ENCODE measurements at places on chromosomes 4 and X. TPM values are rescaled to one million over a fixed set of nuclear protein-coding genes. Genes with fewer than 3 reads are reported as not detected.
A peak's percentile ranks its signal among the peaks of the same experiment; 100 is the strongest.

The DMRTC1 gene
- total RNA-seq: not detected

The FMR1NB gene
- not detected for total RNA-seq

The LAGE3 gene
- total RNA-seq: 104 TPM

The SHROOM4 gene
- total RNA-seq: 1.8 TPM

The F8A1 gene
- 35.4 TPM for total RNA-seq

The TBC1D8B gene
- total RNA-seq: 9.5 TPM

The FAM9B gene
- not detected for total RNA-seq

DNA sequence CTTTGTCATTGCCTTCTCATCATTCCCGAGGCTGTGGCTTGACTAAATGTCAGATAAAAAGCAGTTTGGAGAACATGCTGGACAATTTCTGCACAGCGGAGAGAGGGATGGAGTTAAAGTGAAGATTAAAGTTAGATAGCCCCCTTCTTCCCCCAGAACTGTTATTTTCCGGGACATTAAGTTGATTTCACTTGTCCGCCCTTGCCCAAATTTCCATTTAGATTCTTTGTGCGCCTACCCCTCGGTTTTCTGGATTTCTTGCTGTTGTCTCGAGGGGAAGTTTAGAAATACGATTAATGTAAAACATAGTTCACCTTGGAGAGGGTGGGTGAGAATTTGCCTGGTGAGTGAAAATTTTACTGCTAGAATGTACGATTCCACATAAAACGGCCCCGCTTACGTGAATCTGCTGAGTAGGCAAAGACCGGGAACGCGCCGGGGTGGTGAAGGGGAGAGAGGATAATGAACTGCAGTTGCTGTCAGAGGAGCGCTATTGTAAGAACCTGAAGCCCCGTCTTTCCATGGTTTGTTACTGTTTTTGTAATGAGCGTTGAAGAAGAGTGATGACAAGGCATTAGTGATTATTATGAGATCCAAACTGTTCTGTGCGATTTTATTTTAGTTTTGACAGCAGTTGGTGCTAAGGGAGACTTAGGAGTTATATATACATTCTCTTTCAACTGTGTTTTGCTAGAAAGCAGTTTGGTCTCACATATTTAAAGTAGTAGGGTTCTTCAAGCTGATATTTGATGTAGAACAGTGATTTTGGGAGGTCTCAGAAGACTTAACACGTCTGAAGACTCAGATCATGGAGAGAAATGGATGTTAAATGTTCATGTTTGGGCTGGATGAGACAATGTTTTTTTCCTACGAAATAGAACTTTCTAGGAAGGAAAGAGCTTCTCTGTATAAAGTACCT is 73.0 kb downstream of the AFF1 start:
- peak; percentile 54 for DNase-seq

DNA sequence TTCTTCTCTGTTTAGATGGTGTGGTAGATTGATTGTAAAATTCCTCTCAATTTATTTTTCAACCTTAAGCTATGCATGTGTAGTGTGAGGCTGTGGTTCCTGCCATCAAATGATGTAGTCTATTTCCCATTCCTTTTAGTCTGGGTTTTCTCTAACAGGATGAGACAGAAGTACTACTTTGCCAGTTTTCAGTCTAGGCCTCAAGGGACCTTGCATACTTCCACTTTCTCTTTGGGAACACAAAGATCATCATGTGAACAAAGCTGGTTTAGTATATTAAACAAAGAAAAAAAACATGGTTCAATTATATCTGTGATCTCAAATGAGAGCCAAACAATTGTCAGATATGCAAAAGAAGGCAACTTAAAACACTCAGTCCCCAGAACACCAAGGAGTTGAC is 1284.0 kb downstream of the RAPGEF2 start:
- no peak for DNase-seq

DNA sequence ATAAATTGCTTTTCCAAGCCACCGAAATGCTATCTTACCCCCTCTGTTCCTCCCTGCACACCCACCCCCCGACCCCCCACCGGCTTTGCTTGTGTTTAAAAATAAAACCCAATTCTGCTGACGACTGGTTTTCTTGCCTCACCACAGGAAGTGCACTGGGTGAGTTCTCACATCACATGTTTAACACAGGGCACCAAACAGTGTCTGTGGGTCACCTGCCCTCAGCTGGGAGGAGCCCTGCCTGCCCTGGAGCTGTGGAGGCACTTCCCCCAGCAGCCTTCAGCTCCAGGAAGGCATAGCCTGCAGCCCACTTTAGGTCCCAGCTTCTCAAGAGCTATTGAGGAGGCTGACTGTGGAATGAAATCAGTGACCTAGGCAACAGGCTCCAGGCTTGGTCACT is 8.8 kb downstream of the TMEM255A start:
- peak; percentile 73 for DNase-seq

- DNase-seq: no peak
Observed at GRCh38 chr4:155411546-155411945, 34.8 kb upstream of the MAP9 start.

- no peak for DNase-seq
Observed at GRCh38 chrX:3403748-3404147, 57.3 kb upstream of the MXRA5 start.

DNA sequence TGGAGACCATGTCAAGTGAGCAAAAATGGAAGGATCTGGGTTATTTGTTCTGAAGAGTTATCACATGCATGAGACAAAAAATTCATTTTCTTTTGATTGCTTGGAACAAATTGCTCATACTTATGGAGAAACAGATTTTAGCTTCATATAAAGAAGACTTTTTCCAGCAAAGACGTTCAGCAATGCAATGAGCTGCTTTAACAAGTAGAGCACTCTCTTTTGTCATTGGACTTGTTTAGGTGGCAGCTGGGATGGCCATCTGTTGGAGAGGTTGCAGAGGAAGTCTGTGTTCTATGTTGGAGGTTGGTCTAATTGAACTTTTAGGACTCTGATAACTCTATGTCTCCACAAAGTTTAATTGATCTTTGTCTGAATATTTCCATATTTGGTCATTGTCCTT is 19.9 kb upstream of the CEP135 start:
- no peak for DNase-seq

DNA sequence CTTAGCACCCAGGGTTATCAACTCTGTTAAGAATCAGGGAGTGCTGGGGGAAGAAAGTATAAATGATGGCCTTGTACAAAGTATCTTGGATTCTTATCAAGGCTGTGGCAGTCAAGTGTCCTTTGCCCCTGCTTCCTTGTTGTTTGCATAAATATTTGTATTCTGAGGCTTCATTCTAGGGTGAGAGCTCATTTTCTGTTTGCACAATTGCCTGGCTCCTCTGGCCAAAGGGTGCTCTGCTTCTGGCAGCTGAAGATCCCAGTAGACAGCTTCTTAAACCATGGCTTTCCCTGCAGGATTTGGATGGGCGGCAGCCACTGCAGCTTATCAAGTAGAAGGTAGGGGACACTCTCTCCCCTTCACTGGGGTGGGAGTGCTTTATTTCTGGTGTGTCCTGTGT is at the start of gene GBA3:
GBA3 (plus strand) TSS at position 202 of the 400 bp plus-strand sequence.
- DNase-seq: no peak

DNA sequence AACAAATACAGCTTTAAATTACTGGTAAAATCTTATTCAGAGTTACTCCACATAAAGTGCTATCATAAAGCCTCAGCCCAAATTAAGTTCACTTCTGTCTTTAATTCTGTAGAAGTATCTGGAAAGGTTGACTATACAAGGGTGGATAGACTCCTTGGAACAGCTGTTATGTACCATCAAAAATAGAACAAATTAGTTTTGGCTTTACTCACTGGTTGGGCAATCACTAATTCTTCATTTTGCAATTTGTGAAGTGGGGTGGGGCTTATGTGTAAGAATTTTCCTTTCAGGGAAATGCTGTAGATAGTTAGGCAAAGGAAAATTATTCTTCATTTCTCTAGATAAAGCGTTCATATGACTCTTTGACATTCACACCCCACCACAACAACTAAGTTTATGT is 7.8 kb downstream of the DIAPH2 start:
- DNase-seq: no peak

DNA sequence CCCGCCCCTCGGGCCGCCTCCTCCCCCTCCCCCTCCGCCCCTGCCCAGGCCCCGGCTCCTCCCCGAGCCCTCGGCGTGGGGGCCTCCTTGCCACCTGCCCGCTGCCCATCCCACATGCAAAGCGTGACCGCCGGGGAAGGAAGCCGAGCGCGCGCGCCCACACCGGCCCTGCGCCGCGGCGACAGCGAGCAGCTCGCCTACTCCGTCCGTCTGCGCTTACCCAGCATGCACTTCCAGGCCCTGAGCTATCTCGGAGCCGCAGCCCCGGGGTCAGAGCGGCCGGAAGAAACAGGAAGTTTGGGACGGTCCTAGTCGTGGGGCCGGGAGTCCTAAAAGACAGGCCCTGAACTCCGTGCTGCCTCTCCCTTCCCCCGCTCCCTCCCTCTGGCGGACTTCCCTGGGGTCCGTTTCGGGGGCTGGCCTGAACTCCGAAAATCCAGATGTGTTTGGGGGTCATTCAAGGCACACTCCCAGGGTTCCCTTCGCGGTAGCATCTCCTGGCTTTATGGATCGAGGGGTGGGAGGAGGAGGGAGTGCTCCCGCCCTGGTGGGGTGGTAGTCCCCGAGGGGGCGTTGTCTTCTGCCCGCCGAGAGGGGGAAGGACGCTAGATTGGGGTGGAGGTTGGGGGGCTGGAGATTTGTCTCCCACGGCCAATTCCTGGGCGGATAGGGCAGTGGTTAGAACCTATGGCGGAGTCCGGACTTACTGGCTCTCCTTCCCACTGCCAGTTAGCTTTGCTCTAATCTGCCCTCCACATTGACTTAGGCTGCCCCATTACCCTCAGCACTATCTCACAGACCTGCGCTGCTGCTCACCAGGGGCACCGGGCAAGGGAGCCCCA is 25.0 kb upstream of the BCORL1 start:
- DNase-seq: peak; percentile 71

DNA sequence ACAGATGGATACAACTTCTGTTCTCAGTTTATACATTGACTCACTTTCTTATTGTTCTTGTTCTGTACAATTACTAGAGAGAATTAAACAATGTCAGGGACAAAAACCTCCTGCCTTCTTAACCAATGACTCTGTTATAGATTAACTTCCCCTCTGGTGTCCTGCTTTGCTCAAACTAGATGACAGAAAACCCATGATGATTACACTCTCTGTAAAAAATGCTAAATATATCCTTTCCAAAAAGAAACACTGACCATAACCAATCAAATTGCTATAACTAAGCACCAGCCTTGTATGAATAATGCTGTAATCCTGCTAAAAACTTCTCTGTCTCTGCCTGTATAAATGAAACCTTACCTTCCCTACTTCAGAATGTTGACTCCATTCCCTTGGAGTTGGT is 29.8 kb upstream of the IL13RA2 start:
- no peak for DNase-seq

DNA sequence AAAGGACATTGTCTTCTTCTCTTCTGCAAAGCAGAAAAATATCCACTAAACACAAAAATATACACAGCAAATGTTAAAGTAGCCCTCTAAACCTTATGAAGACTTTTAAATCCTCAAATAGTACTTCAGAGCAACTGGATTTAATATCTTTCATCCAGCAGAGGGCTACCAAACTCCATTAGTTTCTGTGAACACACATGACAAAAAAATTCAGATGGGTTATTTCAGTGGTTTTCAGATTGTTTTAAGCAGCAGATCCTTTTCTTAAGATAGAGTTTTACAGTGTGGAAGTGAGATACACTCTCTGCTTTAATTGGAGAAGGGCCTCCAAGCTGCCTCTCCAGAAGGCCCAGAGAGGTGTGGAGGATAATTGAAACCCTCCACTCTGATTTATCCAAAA is 56.7 kb downstream of the ANK2 start:
- peak; percentile 30 for DNase-seq

- no peak for DNase-seq
Observed at GRCh38 chrX:72079607-72080006, 52.1 kb downstream of the RTL5 start.

DNA sequence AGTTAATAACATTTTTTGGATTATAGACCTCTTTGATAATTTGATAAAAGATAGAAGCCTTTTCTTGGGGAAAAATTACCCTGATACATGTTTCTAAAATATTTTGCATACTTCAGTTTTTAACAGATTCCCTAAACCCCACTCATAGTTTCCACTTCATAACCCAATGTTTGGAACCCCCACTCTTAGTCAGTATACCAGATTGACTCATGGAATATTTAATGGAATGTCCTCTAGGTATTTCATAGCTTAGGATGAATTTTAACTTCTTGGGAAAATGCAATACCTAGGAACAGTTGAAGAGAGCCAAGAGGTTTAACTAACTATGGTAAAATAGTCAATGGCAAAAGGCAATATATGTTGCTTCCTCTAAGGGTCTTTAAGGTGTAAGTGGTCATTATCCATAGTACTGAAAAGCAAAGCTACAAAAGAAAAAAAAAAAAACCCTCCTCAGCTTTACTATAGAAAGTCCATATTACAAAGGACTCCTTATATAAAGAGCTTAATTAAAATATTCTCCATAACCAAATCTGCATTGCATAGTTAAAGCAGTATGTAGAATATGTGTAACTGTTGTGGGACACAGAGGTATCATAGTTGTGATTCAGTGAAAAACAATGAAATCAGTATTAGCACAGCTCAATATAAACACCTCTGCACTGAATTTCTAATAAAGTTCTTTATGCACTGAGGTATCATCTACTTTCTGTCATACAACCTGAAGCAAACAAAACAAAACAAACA is 159.9 kb downstream of the PCDH7 start:
- no peak for DNase-seq

DNA sequence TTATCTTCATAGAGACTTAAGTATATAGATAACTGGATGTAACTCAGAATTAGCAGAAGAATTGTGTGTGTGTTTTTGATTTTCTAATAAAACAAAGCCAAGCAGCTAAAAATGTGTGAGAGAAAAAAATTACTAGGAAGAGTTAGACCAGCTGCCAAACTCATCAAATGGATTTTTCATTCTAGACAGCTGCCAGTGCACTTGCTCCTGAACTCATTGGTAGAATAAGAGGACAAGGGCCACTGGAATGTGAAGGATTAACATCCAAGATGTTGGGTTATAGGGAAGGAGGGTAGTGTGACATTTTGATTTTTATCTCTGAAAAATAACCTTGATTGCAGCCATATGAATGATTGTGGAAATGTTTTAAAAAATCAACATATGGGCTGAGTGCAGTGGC is 49.7 kb downstream of the EGF start:
- no peak for DNase-seq

DNA sequence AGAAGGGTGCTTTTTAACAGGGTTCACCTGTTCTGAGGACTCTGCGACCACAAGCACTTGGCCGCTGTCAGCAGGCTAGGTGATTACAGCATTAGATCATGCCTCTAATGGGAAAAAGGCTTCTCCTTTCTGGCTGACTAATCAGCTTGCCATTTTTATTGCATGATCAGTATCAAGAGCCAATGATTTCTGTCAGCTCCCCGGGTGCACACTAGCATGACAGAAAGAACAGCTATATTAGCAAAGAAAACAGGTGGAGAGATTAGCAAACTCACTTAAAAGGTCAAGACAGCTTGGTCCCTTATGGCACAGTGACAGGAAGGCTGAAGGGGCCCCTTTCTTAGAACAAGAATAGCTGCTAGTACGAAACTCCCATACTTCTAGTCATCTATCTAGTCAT is 170.0 kb downstream of the SMIM20 start:
- DNase-seq: peak; percentile 94

GRCh38 chr4:177271091-177271490 is 38.6 kb upstream of the NEIL3 start:
- DNase-seq: no peak

Measured in M059J (cell line).